ENCODE measurements at places on chromosomes 16 and 17.

- DNase-seq, result peak; percentile 11
These were observed 8.5 kb downstream of the CCL18 start for GRCh38 chr17:36072431-36073121.

DNA sequence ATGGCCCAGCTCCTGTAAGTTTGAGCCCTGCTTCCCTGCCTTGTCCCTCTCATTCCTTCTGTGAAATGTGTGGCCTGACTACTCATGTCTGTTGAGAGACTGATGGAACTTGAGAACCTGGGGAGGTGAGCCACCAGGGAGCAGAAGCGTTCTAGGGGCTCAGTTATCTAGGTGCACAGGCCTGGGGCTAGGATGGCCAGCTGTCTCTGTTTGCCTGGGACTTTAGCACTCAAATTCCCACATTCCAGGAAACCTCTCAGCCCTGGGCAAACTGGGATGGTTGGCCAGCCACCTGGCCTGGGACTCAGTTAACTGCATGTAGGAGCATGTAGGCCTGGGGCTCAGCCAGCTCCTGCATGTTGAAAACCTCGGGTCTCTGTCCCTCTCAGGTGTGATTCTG is 9.3 kb upstream of the EPN3 start:
- DNase-seq, result no peak

DNA sequence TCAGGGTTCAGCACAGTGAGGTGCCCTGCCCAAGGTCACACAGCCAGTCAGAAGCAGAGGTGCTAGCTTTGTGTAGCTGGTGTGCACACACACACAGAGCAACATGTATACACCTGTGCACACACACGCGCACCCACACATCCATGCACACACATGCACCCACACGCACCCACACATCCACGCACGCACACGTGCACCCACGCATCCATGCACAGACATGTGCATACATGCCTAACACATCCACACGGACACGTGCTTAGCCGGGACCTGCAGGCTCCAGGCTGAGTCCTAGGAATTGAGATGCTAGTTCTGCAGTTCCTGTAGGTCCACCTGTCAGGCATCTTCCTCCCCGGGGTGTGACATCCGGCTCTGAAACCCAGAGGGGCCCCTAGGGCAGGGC is 13.0 kb upstream of the DPEP1 start:
- DNase-seq, result no peak

- no peak for DNase-seq
These were observed 180.9 kb downstream of the GRIN2A start for GRCh38 chr16:10001258-10001775.

GRCh38 chr16:29742683-29743275 is 3.0 kb downstream of the C16orf54 start:
- no peak for DNase-seq

DNA sequence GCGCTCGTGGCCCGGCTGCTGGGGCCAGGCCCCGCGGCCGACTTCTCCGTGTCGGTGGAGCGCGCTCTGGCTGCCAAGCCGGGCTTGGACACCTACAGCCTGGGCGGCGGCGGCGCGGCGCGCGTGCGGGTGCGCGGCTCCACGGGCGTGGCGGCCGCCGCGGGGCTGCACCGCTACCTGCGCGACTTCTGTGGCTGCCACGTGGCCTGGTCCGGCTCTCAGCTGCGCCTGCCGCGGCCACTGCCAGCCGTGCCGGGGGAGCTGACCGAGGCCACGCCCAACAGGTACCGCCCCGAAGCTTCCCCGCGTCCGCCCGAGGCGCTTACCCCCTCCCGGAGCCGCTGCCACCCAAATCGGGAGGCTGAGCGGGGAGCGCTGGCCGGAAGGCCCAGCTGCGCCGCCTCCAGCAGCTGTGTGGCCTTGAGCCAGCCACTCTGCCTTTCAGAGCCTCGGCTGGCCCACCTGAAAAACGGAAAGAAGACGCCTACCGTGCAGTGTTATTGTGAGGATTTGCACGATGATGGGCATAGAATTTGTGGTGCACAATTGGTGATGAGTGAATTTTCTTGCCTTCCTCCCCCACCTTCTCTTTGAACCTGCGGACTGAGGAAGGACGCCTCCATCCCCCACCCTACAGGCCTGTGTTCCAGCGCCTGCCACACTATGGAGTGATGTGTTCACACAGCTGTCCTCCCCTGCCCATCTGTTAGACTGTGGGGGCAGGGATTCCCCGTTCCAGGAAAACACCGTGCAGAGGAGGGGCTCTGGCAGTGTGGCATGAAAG is 523 bp downstream of the NAGLU start:
- DNase-seq, result peak; percentile 79

DNA sequence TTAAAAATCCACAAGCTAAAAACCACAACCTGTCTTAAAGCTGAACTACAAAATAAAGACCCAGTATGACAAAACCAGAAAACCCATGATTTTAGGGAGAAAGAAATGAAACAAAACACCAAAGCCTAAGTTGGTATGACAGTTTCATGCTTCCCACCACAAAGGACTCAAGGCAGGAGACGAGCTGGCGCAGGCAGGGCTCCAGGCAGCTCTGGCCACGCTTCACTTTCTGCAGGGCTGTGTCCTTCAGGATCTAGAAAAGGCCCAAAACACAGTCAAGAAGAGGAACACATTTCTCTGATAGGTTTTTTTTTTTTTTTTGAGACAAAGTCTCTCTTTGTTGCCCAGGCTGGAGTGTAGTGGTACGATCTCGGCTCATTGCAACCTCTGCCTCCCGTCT is 75.3 kb downstream of the WDR59 start:
- DNase-seq, result no peak

GRCh38 chr17:63479495-63480184 is 2.8 kb downstream of the ACE start:
- DNase-seq, result no peak

GRCh38 chr17:50139950-50140885 is 10.3 kb upstream of the SAMD14 start:
- DNase-seq, result peak; percentile 89

- DNase-seq, result peak; percentile 88
These were observed 15.4 kb downstream of the SMARCE1 start for GRCh38 chr17:40632216-40632615.

DNA sequence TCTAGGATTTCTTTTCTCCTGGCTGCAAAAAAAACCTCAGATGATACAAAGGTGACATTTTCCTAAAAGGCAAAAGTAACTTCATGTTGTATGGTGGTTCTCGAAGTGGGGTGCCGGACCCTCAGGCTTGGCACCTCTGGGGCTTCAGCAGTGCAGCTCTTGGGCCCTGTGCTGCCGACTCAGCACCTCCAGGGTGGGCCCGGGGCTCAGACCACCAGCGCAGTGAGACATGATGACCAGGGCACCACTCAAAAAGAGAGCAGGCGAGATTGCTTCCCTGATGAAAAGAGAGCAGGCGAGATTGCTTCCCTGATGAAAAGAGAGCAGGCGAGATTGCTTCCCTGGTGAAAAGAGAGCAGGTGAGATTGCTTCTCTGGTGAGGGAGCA is 98.7 kb upstream of the ZNF750 start:
- no peak for DNase-seq

- no peak for DNase-seq
These were observed 11.8 kb upstream of the MTSS2 start for GRCh38 chr16:70697594-70698170.

GRCh38 chr16:30053376-30054015 is 12.1 kb upstream of the ALDOA start:
- DNase-seq, result no peak

DNA sequence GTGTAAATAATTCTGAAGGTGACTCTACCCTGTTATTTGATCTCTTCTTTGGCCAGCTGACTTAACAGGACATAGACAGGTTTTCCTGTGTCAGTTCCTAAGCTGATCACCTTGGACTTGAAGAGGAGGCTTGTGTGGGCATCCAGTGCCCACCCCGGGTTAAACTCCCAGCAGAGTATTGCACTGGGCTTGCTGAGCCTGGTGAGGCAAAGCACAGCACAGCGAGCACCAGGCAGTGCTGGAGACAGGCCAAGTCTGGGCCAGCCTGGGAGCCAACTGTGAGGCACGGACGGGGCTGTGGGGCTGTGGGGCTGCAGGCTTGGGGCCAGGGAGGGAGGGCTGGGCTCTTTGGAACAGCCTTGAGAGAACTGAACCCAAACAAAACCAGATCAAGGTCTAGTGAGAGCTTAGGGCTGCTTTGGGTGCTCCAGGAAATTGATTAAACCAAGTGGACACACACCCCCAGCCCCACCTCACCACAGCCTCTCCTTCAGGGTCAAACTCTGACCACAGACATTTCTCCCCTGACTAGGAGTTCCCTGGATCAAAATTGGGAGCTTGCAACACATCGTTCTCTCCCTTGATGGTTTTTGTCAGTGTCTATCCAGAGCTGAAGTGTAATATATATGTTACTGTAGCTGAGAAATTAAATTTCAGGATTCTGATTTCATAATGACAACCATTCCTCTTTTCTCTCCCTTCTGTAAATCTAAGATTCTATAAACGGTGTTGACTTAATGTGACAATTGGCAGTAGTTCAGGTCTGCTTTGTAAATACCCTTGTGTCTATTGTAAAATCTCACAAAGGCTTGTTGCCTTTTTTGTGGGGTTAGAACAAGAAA is 5.1 kb downstream of the STH start:
- no peak for DNase-seq

- no peak for DNase-seq
These were observed 6.2 kb downstream of the ATP6V0D1 start for GRCh38 chr16:67474551-67475455.

- DNase-seq, result no peak
These were observed 41.5 kb downstream of the TK2 start for GRCh38 chr16:66508248-66508913.
